ENCODE measurements at places on chromosomes 5 and 9.

GRCh38 chr5:77449277-77449676, 42.8 kb downstream of the WDR41 start:
- DNase-seq, result no peak

- DNase-seq, result no peak
These were observed 33.8 kb upstream of the COL15A1 start for GRCh38 chr9:98909935-98910334.

- DNase-seq, result no peak
These were observed 57.2 kb downstream of the WDR70 start for GRCh38 chr5:37436146-37436934.

DNA sequence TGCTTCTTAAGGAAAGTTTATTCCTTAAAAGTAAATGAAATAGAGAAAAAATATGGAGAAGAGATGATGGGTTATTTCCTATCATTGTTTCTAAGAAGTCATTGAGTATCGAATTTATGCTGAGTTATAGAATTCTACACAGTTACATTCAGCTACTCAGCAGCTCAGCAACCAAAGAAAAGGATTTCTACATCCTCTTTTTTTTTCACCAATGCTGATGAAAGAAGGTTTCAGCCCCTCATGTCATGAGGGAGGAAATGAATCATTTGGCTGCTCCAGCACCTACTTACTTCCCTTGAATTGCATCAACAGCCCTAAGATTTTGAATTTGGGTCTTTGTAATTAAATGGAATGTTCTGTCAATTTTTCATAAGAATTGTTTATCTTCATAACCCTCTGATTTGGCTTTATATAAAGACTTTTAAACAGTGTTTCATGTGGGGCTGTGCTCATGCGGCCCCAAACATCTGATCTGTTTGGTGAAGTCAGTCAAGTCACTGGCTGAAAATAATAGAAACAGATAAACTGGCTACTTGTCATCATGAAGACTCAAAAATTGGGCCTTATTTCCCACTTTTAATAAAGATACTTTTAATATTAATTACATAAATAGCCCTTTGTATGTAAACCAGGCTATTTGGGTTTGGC, 18.5 kb upstream of the SNX2 start:
- peak; percentile 90 for DNase-seq

DNA sequence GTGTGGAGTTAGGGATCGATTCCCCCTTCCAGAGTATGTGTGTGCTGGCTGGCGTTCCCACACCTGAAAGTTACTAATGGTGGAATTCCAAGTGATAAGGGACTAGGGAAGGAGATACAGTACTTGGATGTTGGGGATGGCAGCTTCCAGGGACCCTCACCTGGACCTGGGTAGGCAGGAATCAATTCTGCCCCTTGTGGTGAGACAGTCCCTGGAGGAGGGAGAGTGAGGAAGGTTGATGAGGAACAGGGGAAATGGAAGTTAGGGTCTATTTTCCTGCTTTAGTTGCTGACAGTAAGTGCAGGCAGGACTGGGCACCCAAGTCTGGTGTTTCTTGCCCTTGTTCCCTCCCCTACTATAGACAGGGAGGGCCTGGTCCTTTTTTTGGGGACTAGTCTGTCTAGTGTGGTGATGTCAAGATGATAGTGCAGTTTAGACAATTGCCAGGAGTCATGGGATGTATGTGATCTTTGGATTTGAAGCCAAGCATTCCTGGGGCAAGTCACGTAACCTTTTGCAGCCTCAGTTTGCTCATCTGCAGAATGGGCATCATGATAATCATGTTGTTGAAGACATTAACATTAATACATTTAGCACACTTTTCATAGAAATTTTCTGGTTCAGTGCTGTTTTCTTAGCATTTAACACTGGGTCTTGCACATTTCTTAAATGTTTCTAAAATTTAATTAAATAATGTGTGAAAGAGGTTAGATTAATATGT, 51.7 kb downstream of the DAB2IP start:
- DNase-seq, result no peak

GRCh38 chr5:150801117-150801927, 22.8 kb downstream of the SMIM3 start:
- DNase-seq, result peak; percentile 74
